ENCODE measurements at places on chromosomes 11 and 22.

- no peak for DNase-seq
These were observed 48.8 kb downstream of the NAT10 start for GRCh38 chr11:34154059-34154875.

DNA sequence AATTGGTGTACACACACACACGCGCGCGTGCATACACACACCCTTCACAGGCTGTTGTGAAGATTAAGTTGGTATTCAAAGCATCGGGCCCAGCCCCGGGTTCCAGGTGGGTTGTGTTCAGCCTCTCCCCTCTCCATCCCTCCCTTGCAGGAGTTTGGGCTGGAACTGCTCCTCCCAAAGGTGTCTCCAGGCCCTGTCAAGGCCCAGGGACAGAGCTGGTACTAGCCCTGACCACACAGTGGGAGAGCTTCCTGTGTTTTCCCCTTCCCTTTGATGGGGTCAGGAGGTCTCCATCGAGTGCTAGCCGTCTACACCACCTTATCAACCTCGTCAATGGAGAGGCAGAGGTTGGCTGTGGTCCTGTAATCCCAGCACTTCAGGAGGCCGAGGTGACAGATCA, 36.5 kb upstream of the CSNK1E start:
- DNase-seq: no peak

DNA sequence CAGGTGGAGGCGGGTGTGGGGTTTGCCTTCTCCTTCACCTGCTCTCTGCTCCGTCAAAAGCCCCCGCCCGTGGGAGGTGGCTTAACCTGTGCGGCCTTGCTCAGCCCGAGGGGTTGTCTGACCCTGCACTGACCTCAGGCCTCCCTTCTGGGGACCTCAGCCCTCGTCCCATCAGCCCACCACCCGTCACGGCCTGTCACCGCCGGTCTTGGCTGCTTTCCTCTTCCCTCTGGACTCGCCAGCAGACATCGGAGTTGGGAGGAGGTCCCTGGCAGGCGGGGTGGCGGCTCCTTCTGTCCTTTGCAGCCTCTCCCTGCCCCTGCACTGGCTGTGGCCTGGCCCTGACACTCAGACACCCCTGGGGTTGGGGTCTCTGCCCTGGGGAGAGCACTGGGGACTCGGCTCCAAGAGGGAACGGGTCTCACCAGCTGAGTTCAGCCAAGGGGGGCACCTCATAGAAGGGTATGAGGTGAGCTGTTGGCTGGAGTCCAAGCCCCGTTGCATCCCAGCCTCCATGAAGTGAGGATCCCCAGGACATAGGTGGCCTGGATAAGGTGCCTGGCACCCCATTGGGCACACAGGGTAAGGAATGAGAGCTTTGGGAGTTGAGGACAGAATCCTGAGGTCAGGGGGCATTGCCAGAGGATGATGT, 999.6 kb downstream of the BRD1 start:
- DNase-seq: no peak

DNA sequence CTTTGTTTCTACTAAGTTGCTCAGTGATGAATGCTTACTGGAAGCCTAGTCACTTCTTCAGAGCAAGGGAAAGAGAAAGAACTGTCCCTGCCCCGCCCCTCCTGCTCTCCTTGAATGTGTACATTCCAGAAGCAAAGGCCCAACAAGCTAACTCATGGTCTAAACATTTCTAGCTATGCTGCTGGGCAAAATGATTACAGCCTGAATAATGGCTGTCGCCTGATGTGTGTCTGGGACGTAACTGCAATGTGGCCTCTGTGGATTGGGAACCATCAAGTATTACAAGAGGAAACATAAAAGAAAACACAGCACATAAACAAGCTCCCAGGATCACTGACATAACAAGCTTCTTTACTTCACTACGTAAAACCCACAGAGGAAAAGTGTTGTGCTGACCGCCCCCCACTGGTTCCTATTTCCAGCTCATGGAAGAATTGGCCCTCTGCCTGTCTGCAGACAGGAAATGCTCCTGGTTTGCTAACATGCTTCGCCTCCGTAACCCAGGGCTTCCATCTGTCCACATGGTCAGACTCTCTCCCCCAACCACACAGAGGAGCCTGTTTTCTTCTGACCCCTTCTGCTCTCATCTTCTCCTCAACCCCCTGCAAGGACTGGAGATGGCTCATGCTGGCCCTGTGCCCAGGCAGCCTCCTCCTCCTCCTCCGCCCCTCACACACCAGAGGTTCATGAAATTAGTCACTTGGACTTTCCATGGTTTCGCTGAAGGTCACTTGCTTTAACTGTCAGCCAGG, 187.2 kb downstream of the MAML2 start:
- DNase-seq: no peak

DNA sequence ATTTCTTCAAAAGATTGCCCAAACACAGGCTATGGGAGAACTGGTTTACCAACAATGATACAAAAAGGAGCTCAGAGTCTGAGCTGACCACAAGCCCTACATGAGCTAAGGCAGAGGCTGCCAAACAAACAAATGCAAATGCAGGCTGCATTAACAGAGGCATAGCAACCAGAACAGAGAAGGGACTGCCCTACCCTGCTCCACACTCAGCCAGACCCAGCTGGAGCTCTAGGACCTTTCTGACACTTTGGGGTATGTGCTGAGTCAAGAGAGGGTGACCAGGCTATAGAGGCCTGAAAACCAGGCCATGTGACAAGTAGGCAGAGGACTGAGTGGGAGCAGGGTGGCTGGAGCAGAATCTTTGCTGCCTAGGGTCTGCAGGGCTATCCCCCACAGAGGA, 17.8 kb upstream of the P2RY2 start:
- DNase-seq: no peak

GRCh38 chr11:79229047-79229446, 211.8 kb downstream of the TENM4 start:
- no peak for DNase-seq

GRCh38 chr22:27880778-27881394, 38.2 kb downstream of the PITPNB start:
- no peak for DNase-seq

DNA sequence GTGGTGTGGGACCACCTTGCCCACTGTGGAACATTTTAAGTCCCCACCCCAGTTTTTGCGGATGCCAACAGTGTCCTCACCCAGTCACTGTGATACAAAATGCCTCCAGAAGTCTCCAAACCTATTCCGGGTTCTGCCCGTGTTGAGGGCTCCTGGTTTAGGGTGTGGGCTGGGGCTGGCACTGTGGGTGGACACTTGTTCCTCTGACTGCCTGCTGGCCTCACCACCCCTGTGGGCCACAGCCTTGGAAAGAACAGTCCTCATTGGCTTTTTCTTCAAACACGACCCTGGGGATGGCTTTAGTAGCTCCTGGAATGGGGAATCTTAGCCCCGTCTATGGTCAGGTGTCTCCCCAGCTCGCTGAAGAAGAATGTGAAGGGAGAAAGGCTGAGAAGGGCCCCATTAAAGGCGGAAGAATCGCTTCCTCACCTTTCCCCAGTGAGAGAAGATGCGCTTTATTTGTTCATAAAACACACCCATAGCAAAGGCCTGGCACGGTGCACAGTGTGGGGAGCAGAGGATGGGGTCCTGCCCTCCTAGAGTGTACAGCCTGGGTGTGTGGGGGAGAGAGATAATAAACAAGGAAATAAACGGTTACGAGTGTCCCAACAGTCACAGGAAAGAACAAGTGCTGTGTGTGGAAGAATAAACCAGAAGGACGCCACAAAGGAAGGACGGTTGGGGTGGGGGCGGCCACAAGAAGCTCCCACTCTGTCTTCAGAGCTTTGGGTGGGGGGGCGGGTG, 91.6 kb upstream of the SLC22A12 start:
- no peak for DNase-seq

- no peak for DNase-seq
These were observed 147.4 kb downstream of the BLID start for GRCh38 chr11:121968638-121969037.

DNA sequence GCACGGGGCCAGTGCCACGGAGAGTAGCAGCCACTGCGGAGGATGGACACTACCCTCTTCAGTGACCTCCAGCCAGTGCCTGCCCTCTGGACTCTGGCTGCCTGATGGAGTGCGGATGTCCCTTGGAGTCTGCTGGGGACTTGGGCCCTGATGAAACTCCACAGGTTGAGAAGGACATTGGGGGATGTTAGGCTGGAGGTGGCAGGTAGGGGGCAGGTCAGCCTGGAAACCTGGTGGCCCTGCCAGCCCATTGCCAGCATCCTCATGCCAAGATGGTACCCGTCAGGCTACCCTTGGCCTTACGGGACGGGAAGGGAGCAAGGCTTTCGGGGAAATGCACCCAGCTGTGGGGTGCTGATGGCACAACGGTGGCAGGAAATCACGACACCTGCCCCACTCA, 4.0 kb downstream of the CABP7 start:
- no peak for DNase-seq

DNA sequence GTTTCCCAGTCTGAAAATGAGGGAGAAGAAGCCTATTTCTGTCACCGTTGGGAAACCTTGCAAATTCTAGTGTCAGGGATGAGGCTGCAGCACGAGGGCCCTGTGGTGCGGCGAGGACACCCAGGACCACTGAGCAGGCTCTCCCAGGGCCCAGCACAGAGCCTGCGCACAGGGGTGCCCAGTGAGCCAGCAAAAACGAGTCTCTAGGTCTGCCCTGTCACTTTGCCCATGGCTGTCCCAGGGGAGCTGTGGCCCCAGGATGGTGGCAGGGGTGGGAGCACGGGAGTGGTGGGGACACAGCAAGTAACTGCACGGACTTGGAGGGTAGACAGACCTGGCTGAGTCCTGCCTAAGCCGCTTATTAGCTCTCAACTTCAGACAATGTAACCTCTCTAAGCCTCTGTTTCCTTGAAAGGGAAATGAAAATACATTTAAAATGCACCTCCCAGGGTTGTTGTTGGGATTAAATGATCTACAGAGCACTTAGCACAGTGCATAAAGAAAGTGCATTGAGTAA, 44.2 kb downstream of the DSCAML1 start:
- no peak for DNase-seq

- no peak for DNase-seq
These were observed 1.0 kb downstream of the POLA2 start for GRCh38 chr11:65262776-65263175.

- no peak for DNase-seq
These were observed 388.3 kb downstream of the TENM4 start for GRCh38 chr11:79052544-79052943.

DNA sequence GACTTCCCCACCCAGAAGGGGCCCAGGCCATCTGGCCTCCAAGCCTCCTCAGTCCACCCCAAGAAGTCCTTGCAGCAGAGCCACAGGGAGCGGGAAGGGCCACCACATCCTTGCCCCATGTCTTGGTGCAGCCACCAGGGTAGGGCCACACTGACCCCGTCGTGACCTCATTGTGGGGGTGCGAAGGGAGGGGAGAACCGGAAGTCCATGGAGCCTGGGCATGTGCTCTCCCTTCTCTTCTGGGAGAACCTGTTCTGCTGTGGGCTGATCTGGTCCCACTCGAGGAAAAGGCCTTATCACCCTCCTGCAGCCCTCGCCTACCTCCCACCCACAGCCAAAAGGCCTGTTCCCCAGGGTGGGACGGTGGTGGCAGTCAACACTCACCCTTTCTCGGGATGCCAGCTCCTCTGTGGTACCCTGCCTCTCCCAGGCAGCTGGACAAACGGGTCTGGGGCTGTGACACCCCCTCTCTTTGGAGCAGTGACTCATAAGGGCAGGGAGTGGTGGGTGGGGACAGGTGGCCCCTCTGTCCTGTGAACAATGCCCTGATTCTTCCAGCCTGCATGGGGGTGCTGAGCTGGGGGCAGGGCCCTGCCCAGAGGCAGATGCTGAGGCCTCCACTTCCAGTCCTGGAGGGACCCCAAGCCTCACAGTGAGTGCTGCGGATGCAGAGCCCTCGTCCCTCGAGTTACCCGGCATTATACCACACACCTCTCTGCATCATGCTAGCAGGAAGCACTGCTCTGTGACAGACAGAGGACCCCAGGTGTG, 14.6 kb upstream of the CTSD start:
- no peak for DNase-seq

DNA sequence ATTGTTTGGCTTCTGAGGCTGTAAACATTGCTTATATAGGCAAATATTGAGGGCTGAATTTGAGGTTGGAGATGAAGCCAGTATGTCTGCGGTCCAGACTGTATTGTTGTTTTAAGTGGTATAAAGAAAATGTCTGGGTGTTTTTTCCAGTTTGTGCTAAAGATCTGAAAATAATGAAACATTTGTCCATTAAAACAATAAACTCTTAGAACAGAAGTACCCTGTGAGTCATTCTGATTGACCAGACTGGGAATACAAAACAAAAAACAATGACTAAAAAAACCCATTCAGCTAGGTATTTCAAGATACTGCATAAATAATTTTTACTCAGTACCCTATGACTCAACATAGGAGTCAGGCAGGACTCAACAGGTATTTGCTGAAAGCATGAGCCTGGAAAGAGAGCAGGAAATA, 20.4 kb downstream of the ALKBH8 start:
- no peak for DNase-seq

DNA sequence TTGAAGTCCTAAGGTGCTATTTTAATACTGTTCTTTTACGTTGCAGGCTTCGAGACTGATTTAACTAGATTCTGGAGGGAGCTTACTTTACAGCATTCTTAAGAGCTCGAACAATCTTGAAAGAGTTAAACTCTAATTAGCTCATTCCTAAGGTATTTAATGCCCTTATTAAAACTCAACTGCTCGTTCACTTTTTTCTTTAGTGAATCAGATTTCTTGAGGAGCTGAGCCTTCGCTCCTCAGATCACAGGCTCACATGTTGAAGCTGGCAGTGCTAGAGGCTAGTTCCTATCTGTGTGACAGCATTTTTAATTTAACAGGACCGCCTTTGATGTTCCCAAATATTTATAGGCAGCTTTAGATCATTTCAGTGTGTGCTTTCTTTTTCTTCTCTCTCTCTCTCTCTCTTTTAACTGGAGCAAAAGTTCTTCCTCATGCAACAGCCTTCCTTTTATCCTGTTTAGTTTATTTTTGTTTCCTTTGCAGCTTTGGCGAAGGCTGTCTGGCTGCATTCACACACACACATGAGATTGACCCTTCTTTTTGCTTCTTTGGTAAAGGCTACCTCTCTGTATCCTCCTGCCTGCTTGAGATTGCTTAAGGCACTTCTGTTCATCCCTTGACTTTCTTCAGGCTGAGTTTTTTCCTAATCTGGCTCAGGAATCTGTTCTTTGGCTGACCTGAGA, 21.0 kb downstream of the ZNRF3 start:
- no peak for DNase-seq
